ENCODE measurements at places on chromosomes 13 and 19.

- peak; percentile 73 for DNase-seq
Measured at GRCh38 chr19:33796164-33796875, at the start of gene KCTD15. Gene KCTD15 (plus strand): TSS chr19:33796870. CDS start chr19:33800455, 3,585 bp downstream.

DNA sequence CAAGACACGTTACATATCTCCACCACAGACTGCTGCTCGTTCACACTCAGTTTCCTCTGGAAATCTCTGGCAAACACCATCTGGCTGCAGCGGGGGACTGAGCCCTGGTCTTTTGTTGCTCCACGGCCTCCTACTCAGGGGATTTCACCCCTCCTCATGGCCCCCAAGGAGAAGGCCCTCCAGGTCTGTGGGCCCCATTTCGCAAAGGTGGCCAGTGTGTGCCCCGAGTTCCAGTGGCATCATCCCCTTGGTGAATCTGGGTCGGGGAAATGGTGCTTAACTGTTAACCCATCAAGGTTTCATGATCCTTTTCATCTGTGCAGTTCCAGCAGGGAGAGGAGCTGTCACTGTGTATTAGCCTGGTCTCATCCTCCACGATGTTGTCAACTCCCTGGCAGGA lies 235.4 kb upstream of the MAB21L1 start:
- no peak for DNase-seq

DNA sequence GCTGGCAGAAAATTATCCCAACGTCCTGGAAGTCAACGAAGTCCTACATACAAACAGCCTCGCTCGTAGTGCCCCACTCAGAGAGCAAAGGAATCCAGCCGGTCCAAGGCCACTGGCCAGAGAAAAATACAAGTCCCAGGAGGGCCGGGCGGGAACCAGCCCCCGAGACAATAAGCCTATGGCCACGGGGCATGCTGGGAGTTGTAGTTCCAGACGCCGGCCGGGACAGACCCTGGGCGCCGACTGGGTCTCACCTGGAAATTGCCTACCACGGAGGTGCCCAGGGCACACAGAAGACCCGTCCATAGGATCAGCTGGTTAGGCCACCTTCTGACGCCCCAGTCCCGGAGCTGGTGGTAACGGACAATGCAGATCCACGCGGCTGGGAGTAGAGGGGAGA lies 5.4 kb downstream of the TMEM150B start:
- peak; percentile 50 for DNase-seq

DNA sequence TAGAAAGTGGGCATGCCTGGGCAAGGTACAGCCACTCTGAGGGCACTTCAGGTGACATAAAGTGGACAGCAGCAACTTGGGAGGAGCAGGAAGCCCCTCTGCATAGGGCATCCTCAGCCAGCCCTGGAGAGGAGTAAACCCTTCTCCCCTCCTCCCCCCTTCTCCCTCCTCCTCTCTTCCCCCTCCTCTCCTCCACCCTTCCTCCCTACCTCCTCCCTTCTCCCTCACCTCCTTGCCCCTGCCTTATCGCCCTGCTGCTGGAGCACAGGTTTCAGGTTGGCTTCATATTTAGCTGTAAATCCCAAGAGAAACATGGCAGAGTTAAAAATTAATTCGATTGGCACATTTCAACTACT lies 30.5 kb upstream of the ATP12A start:
- DNase-seq = no peak

- peak; percentile 77 for DNase-seq
Measured at GRCh38 chr13:107365466-107366215, 797.7 kb upstream of the ARGLU1 start.

DNA sequence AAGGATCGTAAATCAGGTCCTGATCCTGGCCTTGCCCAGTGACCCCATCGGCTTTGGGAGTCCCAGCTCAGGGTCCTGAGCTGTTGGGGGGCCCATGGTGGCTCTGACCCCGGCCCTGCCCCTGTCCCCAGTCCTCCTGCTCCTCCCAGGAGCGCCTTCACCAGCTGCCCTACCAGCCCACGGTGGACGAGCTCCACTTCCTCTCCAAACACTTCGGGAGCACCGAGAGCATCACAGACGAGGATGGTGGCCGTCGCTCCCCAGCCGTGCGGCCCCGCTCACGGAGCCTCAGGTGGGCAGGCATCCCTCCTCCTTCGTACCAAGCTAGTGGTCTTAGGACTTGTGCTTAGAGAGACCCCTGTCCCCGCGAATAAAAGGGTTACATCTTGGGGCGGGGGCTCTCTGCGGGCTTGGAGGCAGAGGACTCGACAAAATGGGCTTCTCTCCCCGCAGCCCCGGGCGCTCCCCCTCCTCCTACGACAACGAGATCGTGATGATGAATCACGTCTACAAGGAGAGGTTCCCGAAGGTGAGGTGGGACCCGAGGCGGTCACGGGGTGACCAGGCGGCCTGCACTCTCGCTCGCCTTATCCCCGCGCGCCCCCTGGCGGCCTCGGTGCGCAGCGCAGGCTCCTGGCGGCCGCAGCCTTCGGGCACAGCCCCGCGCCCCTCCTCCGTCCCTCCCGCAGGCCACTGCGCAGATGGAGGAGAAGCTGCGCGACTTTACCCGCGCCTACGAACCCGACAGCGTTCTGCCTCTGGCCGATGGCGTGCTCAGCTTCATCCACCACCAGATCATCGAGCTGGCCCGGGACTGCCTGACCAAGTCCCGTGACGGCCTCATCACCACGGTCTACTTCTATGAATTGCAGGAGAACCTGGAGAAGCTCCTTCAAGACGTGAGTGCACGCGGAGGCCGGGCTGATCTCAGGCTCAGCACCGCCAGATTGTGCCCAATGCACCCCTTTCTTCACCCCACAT lies 9.1 kb downstream of the MAST1 start:
- peak; percentile 75 for DNase-seq

GRCh38 chr19:41421973-41422372 lies 5.2 kb downstream of the B3GNT8 start:
- DNase-seq = no peak

GRCh38 chr19:2252055-2252796 lies 3.1 kb downstream of the AMH start:
- DNase-seq = no peak

DNA sequence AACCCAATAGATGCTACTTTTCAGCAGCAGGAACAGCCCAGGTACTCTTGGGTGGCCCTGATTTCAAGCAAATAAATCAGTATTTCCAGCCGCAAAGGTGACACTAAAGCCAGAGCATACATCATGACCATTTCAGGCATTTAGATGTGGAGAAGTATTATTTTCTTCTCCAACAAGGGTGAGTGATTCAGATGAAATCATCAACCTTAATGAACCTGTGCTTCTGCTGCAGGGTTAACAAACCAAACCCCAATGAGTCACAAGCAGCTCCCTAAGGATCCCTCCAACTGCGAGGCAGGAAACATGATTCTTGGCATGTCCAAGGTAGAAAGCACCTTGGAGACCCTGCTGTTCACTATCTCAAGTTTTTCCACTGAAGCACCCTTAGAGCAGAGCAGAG lies 32.7 kb downstream of the MBNL2 start:
- peak; percentile 72 for DNase-seq

GRCh38 chr13:58587183-58587582 lies 955.6 kb downstream of the PCDH17 start:
- DNase-seq = no peak

- DNase-seq = no peak
Measured at GRCh38 chr13:110983241-110983640, 68.4 kb upstream of the ANKRD10 start.

GRCh38 chr19:45971260-45971902 lies 2.3 kb downstream of the NOVA2 start:
- DNase-seq = no peak

DNA sequence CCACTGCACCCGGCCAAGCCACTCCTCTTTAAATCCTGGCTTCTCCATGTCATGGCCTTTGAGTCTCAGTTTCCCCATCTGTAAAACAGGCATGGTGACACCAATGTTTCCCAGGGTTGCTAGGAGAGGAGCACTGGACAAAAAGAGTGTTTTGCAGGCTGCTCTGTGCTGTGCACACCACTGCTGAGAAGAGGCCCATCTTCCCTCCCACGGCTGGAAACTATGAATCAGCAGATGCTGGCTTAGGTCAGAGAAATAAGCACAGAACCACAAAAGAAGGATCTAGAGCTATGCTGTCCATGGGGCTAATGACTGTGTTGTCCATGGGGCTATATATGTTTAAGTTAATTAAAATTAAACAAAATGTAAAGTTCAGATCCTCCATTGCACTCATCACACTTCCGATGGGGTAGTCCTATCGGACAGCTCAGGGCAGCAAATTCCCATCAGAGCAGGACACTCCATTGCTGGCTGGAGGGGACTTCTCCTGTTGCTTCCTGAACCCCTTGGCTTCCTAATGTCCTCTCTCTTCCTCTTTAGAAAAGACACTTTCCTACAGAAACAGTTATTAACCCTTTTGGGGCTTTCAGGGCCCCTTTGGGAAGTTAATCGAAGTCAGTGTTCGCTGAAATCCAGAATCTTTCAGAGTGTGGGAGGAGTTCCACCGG lies 37.1 kb downstream of the TSHZ3 start:
- peak; percentile 92 for DNase-seq

DNA sequence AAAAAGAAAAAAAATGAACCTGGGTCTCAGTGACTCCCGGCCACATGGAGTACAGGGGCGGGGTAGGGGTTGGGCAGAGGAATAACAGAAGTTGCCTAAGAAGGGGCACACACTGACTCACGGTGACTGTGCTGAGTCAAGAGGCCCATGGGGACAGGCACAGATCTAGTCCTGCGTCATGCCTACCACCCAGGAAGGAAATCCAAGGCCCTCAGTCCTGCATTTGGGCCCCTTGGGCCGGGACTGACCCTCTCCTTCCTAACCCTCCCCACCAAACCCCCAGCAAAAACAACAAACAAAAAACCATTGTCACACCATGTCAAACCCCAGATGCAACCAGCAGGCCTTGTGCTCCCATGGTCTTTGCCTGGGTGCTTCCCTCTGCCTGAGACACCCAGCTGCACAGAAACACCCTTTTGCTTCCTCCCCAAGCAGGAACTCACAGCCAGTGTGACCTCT lies 9.6 kb upstream of the NOTCH3 start:
- peak; percentile 76 for DNase-seq

DNA sequence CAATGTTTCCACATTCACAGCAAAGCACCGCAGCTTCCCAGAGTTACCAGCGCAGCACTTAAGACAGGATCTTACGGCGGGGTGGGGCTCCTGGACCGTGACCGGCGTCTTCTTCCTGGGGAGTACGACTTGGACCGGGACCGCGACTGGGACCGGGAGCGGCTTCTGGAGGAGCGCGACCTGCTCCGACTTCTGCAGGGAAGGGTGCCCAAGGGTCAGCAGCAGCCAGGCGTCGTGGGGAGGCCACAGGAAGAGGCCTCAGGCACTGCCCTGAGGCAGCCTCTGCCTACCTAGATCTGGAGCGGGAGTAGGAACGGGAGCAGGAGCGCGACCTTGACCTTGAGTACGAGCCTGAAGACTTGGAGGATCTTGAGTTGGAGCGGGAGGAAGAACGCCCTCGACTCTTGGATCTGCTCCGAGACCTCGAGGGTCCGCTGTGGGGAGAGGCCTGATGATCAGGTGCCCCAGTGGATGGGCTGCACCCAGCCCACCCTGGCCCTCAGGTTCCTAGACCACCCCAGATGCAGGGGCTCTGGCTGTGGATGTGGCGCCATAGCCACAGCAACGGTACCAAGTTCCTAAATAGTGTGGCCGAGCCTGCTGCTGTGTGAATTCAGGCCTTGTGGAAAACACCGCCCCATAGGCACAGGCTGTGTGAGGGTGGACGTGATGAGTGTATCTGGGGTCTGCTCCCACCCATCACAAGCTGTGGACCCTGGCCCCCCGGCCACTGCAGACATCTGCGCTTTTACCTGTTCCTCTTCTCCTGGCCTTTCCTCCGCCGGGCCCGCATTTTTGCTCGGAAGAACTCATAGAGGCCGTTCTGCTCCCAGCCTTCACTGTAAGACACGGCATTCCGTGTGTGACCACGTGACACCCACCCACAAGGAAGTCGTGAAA lies 21.9 kb downstream of the CHERP start:
- no peak for DNase-seq

GRCh38 chr13:83153848-83154247 lies 728.4 kb downstream of the SLITRK1 start:
- DNase-seq = no peak

GRCh38 chr13:104740641-104741222 lies 1674.5 kb upstream of the SLC10A2 start:
- no peak for DNase-seq

DNA sequence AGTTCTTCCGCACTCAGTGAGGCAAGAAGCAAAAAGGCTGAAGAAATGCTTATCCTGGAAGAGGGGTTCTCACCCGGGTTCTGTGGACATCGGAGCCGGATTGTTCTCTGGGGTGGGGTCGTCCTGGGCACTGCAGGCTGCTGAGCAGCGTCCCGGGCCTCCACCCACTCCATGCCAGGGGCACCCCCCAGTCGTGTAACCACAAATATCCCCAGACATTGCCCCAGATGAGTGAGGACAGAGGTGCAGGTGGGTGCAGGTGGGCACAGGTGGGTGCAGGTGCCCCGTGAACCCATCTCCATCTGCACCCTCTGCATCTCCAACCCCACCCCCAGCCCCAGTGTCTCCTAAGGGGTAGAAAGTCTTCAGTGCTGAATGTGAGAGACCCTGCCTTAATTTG lies 67.5 kb downstream of the GNG7 start:
- no peak for DNase-seq

DNA sequence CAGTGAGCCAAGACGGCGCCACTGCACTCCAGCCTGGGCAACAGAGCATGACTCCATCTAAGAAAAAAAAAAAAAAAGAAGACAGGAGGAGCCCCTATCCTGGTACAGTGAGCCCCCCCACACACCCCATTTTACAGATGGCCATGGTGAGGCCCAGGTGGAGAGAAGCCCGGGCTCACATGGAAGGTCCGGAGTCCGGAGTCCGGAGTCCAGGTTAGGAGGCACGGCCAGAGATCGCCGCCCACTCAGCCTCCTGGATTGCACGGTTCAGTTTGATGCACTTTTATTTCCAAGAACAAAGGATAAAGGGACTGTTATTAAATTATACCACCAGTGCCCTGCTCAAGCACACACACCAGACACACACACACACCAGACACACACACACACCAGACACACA lies 11.3 kb upstream of the BTBD2 start:
- DNase-seq = no peak

DNA sequence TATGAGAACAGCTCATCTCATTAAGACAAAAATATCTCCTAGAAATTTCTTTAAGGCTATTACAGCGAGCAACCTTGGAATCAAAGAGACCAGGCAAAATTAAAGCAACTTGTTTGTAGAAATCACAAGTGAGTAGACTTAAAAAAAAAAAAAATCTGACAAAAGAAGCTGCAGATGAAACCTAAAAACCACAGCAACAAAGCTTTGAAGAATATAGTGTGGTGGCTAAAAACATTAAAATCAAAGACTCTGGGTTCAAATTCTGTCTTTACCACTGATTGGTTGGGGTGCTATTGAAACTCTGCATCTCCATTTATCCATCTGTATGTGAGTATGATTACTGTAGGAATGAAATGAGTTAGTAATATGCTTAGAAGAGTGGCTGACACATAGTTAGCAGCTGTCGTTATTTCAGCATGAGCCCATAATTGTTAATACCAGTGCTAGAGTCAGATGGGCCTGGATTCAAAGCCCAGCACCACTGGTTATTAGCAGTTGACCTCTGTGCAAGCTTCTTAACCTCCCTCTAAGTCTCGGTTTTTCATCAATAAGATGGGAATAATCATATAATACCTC lies 157.6 kb downstream of the FOXO1 start:
- DNase-seq = no peak
